ENCODE measurements at places on chromosomes 6 and 20. TPM values are rescaled to one million over a fixed set of nuclear protein-coding genes. Genes with fewer than 3 reads are reported as not detected.

The RNF144B gene
- 6.0 TPM for total RNA-seq

The SRSF12 gene
- 45.0 TPM for total RNA-seq

The PLN gene
- total RNA-seq: 0.46 TPM

The KCNQ2 gene
- total RNA-seq: 188 TPM
